ENCODE measurements at places on chromosomes 3 and 15.
A peak's percentile ranks its signal among the peaks of the same experiment; 100 is the strongest.

GRCh38 chr15:31261266-31262142 lies 65.1 kb upstream of the KLF13 start:
- DNase-seq: no peak

GRCh38 chr3:9897408-9898372 lies 5.0 kb upstream of the IL17RE start:
- DNase-seq: no peak

- DNase-seq: no peak
These were observed 61.7 kb upstream of the PIAS1 start for GRCh38 chr15:67992411-67992810.

- no peak for DNase-seq
These were observed 578.6 kb downstream of the PYDC2 start for GRCh38 chr3:192039593-192039992.

DNA sequence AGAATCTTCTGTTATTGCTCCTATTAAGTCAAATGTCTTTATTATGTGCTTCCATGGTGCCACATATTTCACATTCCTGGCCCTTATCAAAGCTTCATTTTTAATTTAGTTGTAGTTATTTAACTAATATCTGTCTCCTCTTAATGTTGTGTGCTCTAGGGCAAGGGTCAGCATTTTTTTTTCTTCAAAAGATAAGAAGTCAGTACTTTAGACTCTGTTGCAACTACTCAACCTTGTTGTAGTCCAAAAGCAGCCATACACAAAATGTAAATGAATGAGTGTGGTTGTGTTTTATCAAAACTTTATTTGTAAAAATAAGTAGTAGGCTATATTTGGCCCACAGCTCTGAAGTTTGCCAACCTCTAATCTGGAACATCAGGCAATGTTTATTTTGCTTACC lies 394.7 kb upstream of the CBLB start:
- no peak for DNase-seq

GRCh38 chr3:135629701-135630408 lies 335.7 kb upstream of the PPP2R3A start:
- no peak for DNase-seq

DNA sequence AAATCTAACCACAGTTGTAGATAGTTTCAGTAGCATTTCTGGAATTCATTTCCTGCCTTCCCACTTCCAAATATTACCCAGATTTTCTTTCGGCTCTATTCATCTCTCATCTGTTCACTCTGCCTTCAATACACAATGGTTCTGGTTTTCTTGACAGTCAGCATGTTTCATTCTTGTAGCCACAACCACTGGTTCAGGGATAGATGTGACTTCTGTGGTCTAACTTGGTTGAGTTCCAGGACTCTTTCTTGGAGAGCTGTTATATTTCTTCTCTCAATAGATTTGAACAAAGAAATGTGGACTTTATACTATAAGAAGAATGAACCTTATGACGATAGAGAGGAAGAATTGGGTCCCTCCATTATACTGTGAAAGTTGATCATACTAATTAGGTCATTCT lies 228.8 kb downstream of the NSUN3 start:
- no peak for DNase-seq

DNA sequence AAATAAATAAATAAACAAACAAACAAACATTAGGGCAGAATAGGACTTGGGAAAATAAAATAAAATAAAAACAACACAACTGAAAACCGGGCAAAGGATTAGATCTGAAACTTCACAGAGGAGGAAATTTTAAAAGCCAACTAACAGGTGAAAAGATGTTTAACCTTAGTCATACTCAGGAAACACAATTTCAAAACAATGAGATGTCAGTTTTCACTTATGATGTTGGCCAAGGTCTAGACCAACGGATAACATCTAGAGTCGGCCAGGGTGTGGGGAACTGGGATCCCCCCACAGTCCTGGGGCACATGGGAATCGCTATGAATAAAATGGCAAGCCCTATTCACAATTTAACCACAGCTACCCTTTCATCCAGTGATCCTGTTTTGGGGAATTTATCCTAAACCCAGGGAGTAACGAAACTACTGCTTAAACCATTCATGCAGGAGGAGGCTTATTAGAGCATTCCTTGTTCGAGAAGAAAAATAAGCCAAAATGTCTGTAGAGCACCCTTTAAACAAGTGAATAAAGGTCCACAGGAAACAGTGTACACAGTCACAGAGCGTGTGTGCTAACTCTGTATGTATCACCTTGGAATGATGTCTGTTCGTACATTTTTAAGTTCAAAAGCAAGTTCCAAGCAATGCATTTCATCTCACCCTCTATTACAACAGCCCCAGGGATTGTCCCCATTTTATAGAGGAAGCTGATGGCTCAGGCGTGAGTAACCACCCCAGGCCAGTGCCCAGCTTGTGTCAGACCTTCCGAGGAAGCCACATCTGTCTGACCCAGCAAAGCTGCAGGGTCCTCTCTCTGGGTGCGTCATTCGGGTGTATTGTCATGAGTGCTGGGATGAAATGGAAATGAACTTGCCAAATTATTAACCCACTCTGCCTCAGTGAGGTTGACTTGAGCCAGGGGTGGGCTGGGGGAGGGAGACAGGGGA lies 6.3 kb upstream of the ANPEP start:
- DNase-seq: no peak

GRCh38 chr15:69735121-69735520 lies 282.5 kb downstream of the RPLP1 start:
- DNase-seq: no peak

GRCh38 chr3:197750858-197751737 lies 1.4 kb downstream of the FYTTD1 start:
- peak; percentile 7 for DNase-seq

- no peak for DNase-seq
These were observed 13.6 kb downstream of the CALML4 start for GRCh38 chr15:68191555-68191954.

GRCh38 chr3:197734667-197735318 lies 1.9 kb downstream of the RUBCN start:
- no peak for DNase-seq

GRCh38 chr3:57948781-57949242 lies 59.4 kb upstream of the FLNB start:
- DNase-seq: no peak

DNA sequence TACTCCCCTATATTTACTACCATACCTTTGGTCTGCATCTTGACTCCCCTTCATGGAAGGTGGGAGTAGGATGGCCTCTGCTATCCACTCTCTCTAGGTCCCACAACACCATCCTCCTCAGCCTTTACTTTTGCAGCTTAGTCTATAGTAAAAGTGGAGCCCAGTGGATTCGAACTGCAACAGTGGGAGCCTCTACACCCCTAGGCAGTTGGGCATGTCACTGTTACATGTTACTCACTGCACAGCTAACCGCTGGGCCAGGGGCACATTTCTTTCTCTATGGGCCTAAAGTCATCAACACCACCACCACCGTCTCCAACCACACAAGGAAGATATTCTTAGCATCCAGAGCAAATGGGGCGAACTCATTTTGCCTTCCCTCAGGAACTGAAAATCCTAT lies 62.9 kb downstream of the KLF13 start:
- no peak for DNase-seq

DNA sequence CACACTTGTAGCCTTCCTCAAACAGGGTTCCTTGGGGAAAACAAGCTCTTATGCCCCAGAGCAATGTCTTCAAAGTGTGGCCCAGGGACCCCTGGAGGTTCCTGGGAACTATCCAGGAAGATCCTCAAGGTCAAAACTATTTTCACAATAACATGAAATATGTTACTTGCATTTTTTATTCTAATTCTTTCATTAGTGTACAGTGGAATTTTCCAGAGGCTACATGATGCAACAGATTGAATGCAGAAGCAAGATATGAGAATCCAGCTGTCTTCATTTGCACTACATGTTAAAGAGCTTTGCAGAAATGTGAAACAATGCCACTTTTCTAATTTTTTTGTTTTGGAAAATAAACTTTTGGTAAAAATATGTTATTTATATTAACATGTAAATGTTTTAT lies 190.9 kb downstream of the SLC9A9 start:
- DNase-seq: no peak

- DNase-seq: no peak
These were observed 63.0 kb upstream of the PFN2 start for GRCh38 chr3:150033721-150034120.

DNA sequence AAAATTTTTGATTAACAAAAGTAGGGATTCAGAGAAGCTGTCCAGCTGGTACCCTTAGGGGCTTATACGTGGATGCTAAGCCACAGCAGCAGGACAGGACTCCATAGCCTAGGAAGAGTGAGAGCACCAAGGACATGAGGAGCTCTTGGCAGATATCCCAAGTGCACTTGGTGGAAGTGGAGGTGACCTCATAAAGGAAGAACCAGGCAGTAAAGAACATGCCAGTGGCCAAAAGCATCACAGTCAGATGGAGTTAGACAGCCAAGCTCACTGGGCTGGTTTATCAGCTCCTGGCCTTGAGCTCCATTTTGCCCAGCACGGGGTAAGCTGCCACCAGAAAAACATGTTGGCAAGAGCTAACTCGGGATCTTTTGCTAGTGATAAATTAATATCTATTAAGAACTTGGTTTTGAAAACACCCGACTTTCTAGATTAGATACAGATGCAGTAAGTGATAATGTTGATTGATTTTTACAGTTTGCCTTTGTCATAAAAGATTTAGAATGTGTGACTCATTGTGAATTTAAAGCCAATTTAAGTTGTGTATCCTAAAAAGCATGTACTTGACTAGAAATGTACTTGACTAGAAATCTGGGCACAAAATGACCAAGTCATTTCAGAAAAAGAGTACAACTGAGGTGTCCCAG lies 108.0 kb downstream of the CMSS1 start:
- DNase-seq: no peak

DNA sequence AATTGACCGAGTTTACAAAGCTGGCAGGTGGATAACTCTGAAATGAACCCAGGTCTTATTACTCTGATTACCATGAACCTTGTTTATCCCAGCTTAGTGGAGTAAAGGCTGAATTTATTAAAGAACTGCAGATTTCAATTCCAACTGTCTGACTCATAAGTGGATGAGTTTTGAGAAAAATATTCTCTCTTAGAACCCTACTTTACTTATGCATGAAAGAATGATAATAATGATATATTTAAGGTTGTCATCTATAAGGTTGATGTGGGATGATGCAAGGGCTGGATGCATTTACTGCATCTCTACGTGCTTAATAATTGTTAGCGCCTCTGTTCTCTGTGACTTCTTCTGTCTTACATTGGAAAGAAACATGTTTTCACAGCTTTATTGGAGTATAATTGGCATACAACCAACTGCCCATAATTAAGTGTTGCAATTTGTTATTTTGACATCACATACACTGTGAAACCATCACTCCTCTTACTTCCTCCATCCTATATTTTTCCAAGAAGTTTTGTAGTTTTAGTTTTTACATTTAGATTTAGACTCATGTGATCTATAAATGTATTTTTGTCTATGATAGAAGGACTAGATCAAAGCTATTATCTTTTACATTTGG lies 771.2 kb upstream of the ARRDC4 start:
- DNase-seq: no peak

Data from CD4-positive, alpha-beta T cell treated with Interleukin-6 at 100 ng/mL for 8 hours (primary cell).